CD4-positive, alpha-beta T cell treated with Interleukin-10 for 1 hour (primary cell): ENCODE measurements at places on chromosomes 2 and 18.

DNA sequence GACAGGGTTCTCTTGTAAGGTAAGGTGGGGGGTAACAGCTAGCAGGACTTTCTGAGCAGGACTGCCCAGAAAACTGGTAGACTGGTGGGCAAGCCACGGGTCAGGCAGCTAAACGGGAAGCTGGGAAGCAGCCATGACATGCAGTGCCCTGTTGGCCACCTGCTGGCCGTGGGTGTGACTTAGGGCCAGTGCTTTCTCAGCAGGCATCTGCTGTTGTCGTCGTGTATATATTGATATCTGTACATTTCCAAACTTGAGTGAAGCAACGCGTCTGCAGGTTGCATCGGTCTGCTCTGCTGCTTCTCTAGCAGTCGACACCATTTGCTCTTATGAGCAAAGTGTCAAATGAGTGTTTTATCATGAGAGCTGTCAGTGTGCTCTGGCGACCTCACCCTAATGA is 31.0 kb downstream of the COA5 start:
- DNase-seq = no peak

DNA sequence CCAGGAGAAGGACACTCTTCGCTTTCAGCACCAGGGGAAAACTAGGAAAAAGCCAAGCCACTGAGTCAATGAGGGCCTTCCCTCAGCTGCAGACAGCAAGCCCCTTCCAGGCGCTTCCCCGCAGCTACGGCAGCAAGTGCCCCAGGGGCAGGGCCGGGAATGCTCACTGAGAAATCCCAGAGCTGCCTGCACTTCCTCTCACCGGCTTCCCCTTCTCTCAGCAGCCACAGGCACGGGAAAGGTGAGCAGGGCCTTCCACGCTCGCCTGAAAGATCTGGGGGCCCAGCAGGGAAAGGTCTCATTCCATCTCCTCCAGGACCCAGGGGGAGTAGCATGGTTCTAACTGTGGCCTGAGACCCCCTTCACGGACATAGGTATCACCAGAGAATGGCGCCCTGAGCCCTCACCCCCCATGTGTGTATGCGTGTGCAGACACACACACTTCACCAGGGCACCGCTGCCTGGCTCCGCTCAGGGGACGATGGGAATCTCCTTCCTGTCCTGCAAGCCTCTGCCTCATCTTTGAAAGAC is 29.6 kb upstream of the FOSL2 start:
- no peak for DNase-seq

DNA sequence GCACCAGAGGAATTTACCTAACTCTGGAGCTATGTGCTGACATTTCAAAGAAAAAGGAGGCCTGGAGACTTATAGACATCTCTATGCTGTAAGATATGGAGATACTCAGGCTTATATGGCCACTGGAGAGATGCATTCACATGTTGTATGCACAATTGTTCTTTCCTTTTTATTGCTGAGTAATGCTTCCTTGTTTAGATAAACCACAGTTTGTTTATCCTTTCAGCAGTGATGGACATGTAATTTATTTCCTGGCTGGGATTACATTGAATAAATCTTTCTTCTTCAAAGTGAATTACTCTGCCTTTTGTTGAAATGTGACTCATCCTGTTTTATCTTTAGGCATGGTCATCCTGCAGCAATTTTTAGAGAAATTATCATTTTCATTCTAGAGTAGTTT is 716.7 kb upstream of the GCFC2 start:
- no peak for DNase-seq

DNA sequence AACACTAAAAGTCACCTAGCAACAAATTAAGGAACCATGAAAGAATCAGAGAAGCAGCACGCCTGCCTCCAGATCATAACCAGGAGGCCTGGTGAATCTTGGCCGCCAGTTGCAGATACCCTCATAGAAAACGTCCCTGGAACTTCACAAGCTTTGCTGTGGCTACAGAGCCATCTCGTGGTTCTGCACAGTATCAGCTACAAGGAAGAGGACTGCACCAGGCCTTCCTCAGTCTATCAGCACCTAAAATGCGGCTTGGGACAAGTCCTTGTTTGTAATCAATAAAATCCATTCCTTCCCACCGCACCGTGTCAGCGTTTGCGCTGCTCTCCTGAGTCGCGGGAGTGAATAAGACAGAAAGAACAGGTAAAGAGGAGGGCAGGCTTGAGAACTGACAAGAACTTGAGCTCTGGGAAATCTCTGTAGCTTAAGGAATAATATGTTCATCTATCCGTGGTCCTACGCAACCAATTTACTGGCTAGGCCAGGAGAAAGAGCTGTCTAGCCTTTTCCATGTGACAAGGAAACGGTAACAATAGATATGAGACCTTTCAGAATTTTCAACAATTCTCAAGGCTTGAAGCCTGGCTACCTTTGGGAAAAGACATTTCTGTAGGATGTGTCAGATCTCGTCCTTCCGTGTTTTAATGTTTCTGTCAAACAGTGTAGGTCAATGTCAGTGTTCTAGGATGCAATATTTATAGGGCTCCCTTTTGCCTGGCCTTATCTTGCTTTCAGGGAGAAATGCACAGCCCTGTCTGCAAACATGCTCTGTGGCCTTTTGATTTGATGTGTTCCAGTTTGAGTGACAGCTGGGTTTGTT is 128.5 kb upstream of the RAB12 start:
- no peak for DNase-seq

- DNase-seq = no peak
Observed at GRCh38 chr2:66721776-66722175, 286.9 kb downstream of the MEIS1 start.

GRCh38 chr2:14530506-14530905 is 102.0 kb upstream of the LRATD1 start:
- DNase-seq = no peak

GRCh38 chr2:20604401-20604911 is 46.4 kb downstream of the HS1BP3 start:
- DNase-seq = no peak
